ENCODE measurements at places on chromosomes 2 and 18.

GRCh38 chr2:205680067-205680466, 2.2 kb upstream of the NRP2 start:
- DNase-seq: no peak

DNA sequence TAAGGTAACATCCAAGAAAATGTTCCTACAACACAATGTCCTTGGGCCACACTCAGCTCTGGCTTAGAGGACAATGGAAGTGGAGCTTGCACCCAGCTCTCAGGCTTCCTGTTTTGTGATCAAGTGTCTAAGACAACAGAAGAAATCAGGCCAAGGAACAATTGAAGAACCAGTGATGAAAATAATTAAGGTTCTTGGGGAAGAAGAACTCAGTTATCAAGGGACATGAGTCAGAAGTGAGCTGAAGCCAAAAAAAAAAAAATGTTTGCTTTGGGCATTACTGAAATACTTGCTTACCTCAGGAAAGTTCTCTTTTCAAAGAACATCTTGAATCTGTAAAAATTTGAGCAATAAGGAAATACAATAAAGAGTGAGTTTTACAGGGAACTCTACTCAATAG, 299.0 kb downstream of the FBXO15 start:
- DNase-seq: no peak

GRCh38 chr2:105490204-105490603, 91.4 kb upstream of the FHL2 start:
- no peak for DNase-seq

DNA sequence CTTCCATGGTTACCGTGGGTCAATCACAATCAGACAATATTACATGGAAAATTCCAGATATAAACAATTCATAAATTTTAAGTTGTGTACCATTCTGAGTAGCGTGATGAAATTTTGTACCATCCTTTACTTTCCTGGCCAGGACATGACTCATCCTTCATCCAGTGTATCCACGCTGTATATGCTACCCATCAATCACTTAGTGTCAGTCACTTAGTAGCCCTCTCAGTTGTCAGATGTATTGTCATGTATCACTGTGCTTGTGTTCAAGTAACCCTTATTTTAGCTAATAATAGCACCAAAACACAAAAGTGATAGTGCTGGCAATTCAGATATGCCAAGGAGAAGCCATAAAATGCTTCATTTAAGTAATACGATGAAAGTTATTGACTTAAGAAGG, 282.6 kb downstream of the CPS1 start:
- DNase-seq: no peak

GRCh38 chr2:101587251-101587650, 110.3 kb upstream of the MAP4K4 start:
- no peak for DNase-seq

DNA sequence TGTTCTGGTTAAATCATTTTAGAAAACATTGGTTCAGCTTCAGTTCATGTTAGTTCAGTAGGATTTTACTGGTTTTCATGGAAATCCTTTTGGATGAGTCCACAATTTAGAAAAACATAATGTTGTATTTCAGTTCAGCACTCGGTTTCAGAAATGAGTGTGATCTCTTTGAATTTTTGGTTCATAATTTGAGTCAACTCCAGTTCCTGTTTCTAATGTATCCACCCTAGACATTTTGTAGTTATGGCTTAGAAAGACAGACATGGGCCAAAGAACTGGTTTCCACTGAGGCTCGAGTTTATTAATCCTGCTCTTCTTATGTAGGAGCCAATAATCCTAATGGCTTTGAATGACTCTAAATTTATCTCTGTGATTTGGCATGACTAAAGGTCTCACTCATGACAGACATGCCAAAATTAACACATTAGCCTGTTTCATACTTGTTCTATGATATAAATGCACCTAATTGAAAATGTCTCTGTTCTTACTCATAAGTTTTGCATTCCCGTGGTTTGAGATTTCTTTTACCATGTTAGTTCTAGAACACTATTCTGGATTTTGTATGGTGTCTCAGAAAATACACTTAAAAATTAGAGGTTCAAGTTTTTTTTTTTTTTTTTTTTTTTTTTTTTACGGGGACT, 82.3 kb upstream of the SPRED2 start:
- no peak for DNase-seq

- no peak for DNase-seq
Observed at GRCh38 chr2:133986081-133986837, 267.6 kb upstream of the MGAT5 start.

- no peak for DNase-seq
Observed at GRCh38 chr2:134819334-134819733, 19.1 kb upstream of the ACMSD start.

GRCh38 chr18:78913830-78914231, 65.8 kb upstream of the SALL3 start:
- DNase-seq: no peak

GRCh38 chr2:223083402-223084070, 31.5 kb downstream of the KCNE4 start:
- no peak for DNase-seq

GRCh38 chr2:145909175-145909755, 1389.3 kb upstream of the ZEB2 start:
- no peak for DNase-seq

Measured in activated CD8-positive, alpha-beta memory T cell treated with anti-CD3 and anti-CD28 coated beads for 48 hours (primary cell).